Kidney tubule cell (primary cell): ENCODE measurements at places on chromosomes 2 and 18.

DNA sequence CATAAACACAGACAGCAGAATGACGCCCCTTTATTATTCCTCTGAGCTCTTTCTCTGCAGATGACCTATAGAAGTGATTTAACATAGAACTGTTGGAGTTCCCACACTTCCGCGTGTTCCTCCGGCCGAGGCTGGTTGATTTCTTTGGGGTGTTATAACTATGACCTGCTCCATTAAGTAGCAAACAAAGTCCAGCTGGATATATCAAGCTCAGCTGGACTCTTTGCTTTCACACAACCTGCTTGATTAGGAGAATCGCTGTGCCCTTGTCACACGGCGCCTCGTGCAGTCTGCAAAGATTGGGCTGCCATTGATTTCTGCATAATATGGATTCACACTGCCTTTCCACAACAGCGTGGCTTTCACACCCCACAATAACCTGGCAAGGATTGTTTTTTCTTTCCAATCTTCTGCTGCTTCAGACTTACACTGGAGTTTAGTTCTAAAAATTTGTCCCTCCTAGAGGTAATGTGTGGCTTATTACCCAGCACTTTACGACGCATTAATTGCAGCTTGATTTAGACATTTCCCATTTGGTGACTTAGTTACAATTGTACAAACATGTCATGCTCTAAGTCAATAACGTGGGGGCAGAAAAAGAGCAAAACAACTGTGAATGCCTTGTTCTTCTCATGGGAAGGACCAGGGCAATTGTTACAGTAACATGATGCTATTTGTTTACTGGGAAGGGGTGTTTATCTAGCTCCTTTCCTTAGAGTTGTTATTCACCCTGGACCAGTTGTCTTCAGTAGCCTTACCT lies 485.7 kb downstream of the TXNL1 start:
- DNase-seq, result no peak

GRCh38 chr18:58937071-58937886 lies 72.6 kb downstream of the ZNF532 start:
- peak; percentile 53 for DNase-seq

GRCh38 chr2:63131196-63131595 lies 80.6 kb downstream of the OTX1 start:
- no peak for DNase-seq

- DNase-seq, result no peak
These were observed 63.1 kb downstream of the EHBP1 start for GRCh38 chr2:62768615-62769014.

GRCh38 chr2:199455545-199456382 lies 2.0 kb downstream of the SATB2 start:
- peak; percentile 85 for DNase-seq

GRCh38 chr18:78950386-78950785 lies 29.2 kb upstream of the SALL3 start:
- no peak for DNase-seq

DNA sequence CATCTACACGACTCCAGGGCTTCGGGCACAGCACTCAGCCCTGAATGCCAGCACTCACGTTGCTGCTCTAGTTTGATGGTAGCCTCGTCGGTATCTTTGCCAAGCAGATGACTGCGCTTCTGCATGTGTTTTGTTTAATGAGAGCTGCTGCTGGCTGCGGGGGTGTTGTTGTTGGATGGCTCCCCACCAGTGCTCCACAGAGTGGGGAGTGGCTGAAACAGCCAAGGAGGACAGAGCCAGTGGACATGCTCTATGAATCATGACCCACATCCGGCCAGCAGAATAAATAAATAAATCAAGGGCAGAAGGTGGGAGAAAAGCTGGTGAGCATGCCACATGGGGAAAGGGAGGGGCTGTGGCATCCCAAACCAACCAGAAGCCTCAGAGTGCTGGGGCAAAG lies 131.2 kb upstream of the SOX11 start:
- DNase-seq, result peak; percentile 77

- DNase-seq, result peak; percentile 3
These were observed 98.8 kb downstream of the RHBDD1 start for GRCh38 chr2:226934546-226935201.

DNA sequence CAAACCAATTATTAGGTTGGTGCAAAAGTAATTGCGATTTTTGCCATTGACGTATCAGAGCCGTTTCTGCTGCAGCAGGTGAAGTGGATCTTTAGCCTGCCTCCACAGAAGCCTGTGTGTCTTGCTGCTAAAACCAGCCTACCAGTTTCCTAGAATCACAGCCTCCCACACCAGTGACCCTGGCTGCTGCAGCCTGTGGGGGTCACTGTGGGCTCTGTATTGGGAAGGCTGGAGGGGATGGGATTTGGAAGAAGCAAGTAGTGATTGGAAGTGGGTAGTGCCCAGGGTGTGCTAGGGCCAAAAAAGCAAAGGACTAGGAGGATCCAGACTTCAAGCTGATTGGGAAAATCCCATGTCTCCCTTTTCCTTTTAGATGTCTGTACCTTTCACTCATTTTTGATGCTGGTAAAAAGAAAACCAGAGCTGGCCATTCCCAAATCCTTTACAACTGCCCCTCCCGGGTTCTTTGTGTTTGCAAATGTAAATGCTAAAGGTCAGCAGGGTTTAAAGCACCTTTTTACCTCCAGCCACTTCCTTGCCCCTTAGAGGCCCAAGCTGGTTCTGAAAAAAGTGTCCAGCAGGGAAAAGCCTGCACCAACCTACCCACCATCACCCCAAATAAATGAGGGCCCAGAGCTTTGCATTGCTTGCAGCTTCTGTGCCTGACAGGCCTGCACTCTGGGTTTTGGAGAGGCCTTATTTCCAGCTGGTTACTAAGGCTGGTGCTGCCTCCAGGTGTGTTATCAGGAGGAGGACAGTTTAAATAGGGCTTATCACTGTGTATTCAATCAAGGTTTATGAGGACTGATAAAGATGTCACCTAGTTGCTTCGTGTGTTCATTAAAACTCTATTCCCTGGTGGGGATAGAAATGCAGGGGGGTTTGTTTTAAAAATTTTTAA lies 172.0 kb downstream of the MIB1 start:
- no peak for DNase-seq

GRCh38 chr18:29171892-29172755 lies 995.2 kb upstream of the CDH2 start:
- DNase-seq, result no peak

GRCh38 chr2:117411983-117412382 lies 402.5 kb upstream of the DDX18 start:
- DNase-seq, result peak; percentile 5

- no peak for DNase-seq
These were observed 597.5 kb upstream of the NRXN1 start for GRCh38 chr2:51629406-51629805.
